ENCODE measurements at places on chromosomes 5 and 9.

GRCh38 chr9:108972626-108973209 lies 38.5 kb downstream of the ABITRAM start:
- DNase-seq: no peak

GRCh38 chr5:74040065-74040551 lies 414.1 kb downstream of the ARHGEF28 start:
- DNase-seq: no peak

DNA sequence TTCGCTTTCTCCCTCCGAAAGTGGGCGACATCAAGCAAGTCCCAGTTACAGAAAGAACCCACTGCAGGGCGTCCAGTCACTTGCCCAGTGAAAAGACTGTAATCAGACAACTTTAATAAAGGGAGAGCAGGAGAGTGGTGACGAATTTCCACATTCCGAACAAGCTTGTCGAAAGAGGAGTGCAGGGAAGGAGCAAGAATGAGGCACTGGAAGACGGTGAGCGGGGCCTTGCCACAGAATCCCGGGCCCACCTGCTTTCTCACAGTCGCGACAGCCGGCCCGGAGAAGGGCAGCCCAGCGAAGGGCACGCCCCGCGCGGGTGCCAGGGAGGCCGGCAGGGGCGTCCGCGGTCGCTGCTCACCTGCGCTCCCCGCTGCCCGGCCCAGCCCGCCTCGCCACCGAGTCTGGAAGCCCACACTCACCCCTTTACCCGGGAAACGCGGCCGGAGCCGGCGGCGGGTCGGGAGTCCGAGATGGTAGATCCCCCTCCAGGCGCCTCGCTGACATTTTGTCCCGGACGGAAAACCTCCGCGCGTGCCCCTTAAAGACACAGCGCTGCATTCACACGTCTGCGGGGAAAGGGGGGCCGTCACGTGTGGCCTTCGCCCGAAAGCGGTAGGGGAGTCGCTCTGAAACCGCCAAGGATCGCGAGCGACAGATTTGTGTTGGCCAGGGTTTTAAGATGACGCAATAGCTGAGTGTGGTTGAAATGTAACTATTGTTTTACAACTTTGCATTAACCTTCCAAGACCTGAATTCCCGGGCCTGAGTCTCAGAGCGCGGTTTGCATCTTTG lies at the start of gene ZBED3:
ZBED3 (minus strand) TSS at position 597 of the 795 bp plus-strand sequence. CDS start 9,407 bp downstream, outside the sequence.
- DNase-seq: peak; percentile 68

GRCh38 chr9:123649909-123650308 lies 280.0 kb downstream of the DENND1A start:
- no peak for DNase-seq

DNA sequence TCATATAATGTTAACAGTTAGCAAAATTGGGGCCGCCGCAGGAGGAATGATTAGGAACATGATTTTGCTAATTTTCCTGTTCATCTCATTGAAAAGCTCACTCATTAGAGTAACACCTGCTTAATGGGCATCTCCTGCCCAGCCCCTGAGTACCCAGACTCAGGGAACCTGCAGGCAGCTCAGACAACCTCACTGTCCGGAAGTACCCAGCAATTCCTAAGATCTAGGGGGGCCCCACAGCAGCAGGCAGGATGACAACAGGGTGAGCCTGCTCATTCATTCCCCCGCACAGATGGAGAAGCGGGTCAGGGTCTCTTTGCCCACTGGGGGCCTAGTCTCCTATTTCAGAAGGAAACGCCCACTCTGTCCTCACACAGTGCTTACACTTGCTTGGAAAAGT lies 12.6 kb downstream of the FAM78A start:
- no peak for DNase-seq

- DNase-seq: peak; percentile 83
Observed at GRCh38 chr9:128684325-128685199, 4.5 kb upstream of the SET start.

GRCh38 chr5:125409861-125410536 lies 663.6 kb upstream of the ZNF608 start:
- no peak for DNase-seq

All from Kasumi-1 (cell line).